ENCODE measurements at places on chromosomes 2 and 18.

- DNase-seq = peak; percentile 83
These were observed at the start of gene DAW1 for GRCh38 chr2:227871375-227871791. TSS of gene DAW1 (plus strand) at chr2:227871631. CDS start at chr2:227871690, 59 bp downstream.

DNA sequence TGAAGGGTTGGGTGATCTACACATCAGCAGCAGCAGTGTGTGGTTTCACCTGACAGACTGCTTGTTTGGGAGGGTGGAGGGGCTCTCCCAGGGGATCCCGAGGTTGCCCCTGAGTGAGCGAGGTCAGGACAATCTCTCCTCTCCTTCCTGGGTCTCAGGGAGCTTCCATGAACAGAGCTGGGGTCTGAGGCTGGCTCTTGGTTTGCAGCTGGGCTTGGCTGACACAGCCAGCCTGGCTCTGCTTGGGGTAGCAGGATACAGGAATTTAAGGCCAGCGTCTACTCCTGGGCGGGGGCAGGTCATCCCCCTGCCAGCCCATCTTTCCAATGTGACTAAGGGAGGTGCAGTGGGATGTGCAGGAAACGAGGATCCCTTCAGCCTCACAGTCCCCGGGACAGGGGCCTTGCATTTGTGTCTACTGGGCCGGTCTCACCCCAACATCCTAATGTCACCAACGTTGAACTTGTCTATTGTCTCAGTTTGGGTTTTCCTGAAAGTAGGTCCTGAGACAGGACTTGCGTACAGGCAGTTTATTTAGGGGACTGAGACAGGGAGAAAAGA is 262.6 kb upstream of the HDAC4 start:
- no peak for DNase-seq

DNA sequence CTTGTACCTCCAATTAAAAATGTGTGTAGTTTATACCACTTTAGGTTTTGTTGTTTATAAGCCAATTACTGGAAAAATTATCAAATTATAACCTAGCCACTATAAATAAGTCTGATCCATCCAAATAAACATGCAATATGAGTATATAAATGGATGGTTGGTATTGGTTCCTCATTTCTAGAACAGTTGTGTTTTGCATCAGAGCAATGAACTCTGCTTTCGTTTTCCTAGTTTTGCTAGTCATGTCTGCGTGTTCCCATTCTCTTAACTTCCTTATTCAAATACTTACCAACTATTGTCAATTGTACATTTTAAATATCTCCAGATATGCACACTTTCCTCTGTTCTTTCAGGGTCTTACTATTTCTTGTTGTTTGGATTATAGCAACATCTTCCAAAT is 641.7 kb downstream of the NR4A2 start:
- DNase-seq = no peak

- DNase-seq = no peak
These were observed 318.4 kb downstream of the GULP1 start for GRCh38 chr2:188610050-188610444.

- DNase-seq = no peak
These were observed 132.1 kb downstream of the COL6A3 start for GRCh38 chr2:237281836-237282306.

GRCh38 chr2:29606104-29607037 is 315.0 kb downstream of the ALK start:
- DNase-seq = no peak

GRCh38 chr2:168348076-168348475 is 100.7 kb upstream of the STK39 start:
- no peak for DNase-seq

DNA sequence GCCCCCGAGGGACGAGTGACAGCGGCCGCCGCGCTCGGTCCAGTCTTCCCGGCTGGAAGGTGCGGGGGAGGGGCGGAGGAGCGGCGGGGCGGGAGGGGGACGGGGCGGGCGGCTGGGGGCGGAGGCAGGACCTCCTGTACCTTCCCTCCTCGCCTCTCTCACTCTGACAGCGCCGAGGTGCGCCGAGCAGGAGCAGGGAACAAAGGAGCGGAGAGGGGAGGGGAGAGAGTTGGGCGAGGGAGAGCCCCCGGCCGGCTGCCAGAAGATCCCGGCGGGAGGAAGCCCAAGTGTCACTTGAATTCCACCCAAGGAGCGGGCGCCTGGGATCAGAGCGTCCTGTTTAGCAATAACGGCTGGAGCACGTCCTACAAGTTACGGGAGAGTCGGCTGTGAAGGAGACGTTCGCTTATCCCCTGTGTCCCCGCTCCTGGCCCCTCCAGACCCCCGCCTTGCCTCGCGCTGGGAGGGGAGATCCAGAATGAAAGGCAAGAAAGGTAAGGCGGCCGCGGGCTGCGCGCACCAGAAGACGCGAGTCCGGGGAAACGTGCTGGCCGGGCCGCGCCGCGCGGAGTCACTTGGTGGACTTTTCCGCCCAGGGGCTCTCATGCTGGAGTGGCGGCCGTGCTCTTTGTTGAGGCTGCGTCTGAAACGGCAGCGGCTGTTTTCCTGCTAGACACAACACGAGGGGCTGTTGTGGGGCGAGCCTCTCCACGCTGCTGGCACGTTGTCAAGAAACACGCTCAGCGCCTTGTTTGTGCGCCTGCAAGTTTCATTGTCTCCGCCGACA is at the start of gene TGIF1:
Gene TGIF1, plus strand, starts transcription at position 161 of the 787 bp plus-strand sequence. Its CDS starts 318 bp downstream, at position 479.
- peak; percentile 88 for DNase-seq

- no peak for DNase-seq
These were observed 212.0 kb downstream of the MCFD2 start for GRCh38 chr2:46703588-46703987.

- no peak for DNase-seq
These were observed 219.5 kb upstream of the SOX11 start for GRCh38 chr2:5472673-5473072.

- no peak for DNase-seq
These were observed 47.4 kb upstream of the RAPH1 start for GRCh38 chr2:203582468-203582867.

GRCh38 chr18:62777814-62778213 is 62.5 kb downstream of the PHLPP1 start:
- no peak for DNase-seq

- no peak for DNase-seq
These were observed 73.5 kb downstream of the ROCK2 start for GRCh38 chr2:11270891-11271290.

DNA sequence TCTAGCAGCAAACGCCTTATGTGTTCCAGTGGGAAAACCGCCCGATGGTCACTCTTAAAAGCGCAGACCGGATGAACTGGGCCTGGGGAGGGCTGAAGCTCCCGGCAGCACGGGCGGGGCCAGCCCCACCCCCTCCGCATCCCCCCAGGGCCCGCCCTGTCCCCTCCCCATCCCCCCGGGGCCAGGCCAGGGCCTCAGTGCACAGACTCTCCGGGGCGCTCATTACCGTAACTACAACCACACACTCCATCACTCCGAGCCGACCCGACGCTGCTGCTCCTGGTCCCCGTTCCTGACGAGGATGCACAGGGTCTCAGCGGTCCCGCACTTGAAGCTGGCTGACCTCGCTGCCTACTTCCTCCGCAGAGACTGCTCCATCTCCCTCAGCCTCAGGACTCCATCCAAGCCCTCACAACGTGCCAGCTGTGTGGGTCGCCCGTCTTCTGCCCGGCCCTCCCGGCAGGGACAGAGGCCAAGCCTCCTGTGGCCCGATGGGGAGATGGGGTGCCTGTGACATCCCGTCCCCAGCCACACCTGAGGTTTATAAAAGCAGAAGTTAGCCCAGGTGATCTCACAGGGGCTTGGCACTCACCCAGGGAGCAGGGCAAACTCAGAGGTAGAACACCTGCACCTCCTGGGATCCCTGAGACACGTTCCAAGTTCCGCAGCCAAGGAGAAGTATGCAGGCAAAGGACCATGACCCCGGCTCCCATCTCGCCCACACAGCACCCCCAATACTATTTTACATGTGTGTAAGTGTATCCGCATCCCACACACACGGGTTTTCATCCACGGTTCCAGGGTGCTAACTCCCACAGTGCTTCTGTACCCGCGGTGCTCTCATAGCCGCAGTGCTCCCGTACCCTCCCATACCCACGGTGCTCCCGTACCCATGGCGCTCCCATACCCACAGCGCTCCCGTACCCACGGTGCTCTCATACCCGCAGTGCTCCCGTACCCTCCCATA is 36.0 kb downstream of the SLC66A2 start:
- DNase-seq = peak; percentile 49

GRCh38 chr18:49279041-49279440 is 181.4 kb downstream of the DYM start:
- DNase-seq = no peak

GRCh38 chr18:2958819-2959298 is 54.1 kb downstream of the LPIN2 start:
- no peak for DNase-seq

DNA sequence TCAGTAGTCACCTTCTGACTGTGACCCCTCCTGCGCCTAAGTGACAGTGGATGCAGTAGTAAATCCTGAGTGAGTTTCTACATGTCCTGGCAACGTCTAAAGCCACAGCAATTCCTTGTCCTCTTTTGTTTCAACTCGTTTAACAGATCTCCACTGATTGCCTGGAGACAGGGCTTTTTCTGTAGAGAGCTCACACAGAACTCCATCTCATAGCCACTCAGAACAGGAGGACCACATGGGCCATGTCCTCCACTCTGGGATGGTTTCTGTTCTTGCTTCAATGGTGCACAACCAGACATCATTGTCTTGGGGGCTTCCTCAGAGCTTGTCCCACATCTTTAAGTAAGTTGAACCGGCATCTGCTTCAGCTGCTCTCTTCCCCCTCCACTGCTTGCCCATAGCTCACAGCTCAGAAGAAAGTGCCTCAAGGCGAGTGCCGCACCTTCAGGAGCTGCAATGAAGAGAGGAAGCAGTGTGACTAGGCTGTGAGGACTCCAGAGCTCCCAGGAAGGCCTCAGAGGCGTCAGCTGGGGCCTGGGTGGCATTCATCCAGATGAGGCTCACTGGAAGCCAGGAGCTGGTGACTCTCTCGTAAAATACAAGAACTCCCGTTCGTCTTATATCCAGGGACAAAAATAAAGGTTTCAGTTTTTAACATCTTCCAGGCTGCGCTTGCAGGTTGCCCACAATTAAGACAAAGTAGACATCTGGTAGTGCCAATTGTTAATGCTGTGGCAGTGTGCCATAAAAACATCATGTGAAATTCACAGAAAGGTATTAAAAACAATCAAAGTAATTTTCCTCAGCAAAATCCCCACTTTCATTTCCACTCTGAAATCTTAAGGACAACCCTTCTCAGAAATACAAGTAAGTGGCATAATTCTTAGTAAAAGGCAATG is 37.3 kb downstream of the ST3GAL5 start:
- peak; percentile 78 for DNase-seq

GRCh38 chr18:25832001-25832604 is 258.3 kb downstream of the SS18 start:
- peak; percentile 74 for DNase-seq

DNA sequence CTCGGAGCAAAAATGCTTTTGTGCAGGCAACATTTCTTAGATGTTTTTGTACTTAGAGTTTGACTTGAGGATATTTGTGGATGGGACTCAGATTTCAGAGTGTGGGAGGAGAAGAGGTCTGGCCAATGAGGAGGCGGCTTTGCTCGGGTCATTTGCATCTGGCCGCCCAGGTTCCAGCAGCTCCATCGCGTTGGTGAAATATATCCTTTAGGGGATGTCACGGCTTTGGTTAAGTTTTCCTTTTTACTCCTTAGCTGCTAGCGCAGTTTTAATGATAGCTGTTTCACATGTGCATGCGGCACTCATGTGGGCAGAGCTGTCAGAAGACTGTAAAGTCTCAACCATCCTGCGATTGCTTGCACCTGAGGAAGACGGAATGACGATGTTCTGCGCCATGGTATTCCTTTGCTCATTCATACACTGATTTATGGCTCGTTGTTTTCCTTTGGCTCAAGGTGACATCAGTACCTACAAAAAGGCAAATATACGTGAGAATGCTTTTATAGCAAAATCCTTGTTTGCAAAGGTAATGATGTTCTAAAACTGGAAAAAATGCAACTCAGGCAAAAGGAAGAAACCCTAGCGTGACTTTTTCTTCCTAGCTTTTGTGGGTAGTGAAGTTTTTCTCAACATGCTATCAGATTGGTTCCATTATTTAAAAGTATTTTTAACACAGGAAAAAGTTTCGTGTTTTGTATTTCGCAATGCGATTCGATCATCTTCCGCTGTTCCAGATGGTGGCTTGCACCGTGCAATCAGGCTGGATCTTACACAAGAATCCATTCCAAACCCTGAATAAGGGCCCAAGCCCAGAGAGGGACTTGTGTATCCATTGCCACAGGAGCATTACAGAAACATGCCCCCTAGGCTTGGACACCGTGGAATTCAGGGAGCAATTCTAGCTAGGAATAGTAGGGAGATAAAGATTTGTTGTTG is 70.5 kb upstream of the ZNF516 start:
- DNase-seq = peak; percentile 63

GRCh38 chr2:240140511-240140910 is at the start of gene OTOS:
TSS of gene OTOS (minus strand) at chr2:240140658. CDS start at chr2:240140326, 332 bp downstream.
- DNase-seq = no peak

All from right cardiac atrium (tissue), 5 donors.